ENCODE measurements at places on chromosomes 12 and 14.

GRCh38 chr14:61643555-61643954 lies 51.8 kb upstream of the HIF1A start:
- DNase-seq: no peak

- DNase-seq: no peak
Observed at GRCh38 chr12:119179335-119180021, 747 bp downstream of the HSPB8 start.

- DNase-seq: no peak
Observed at GRCh38 chr12:129903956-129904829, at the start of gene TMEM132D. Gene TMEM132D (minus strand): TSS chr12:129904025.

- no peak for DNase-seq
Observed at GRCh38 chr12:110941391-110941790, 21.0 kb upstream of the MYL2 start.

- DNase-seq: no peak
Observed at GRCh38 chr12:111222523-111222922, 146.4 kb downstream of the PHETA1 start.

DNA sequence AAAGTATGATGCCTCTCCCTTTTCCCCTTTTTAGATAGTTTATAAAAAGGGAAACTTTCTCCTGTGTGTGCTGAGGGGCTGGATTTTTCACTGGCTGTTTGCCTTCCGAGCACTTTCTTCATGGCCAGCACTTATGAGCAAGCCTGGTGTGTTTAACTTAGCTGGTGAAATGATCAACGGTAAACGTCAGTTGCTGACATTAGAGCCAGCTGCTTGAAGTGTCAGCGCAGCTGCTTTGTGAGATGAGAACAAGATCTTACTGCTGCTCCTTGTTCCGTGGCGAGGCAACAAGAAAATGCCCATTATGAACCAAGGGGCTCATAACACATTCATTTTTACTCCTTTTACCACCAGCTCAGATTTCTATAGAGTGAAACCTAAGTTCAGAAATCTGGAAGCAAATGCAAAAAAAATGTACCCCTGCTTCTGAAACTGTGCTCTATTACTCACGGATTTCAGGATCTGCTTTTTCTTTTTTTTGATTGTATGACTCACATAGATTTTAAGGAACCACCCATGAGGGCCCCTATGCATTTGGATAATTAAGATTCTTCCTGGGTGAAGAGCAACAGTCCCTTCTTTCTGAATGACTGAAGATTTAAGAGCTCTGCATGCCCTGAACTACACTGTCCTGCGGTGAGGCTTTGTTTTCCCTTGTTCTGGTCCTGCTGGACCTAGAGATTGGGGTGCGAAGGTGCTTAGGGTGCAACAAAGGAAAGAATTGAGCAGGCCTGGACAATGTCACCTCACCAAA lies 74.3 kb upstream of the CPM start:
- DNase-seq: no peak

GRCh38 chr12:107449891-107450290 lies 235.7 kb upstream of the PWP1 start:
- no peak for DNase-seq

DNA sequence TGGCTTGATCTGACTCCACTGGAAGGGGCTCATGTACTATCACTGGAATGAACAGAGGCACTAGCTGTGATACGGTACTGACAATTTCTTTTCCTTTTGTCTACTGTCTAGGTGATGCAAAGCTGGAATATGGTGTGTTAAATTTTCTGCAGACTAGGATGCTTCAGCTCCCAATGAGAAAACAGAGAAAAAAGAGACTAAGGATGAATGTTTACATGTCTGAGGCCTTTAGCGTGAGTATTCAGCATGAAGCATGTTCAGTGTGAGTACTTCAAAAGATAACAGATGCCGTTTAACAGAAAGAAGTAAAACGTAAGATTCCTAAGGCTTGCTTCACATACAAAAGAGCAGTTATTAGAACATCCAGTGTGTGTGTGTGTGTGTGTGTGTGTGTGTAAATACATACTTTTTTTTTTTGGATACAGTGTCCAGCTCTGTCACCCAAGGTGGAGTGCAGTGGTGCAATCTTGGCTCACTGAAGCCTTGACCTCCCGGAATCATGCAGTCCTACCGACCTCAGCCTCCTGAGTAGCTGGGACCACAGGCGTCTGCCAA lies 92.3 kb upstream of the FERMT2 start:
- DNase-seq: no peak
